ENCODE measurements at places on chromosomes 4 and X.
A peak's percentile ranks its signal among the peaks of the same experiment; 100 is the strongest.

- no peak for DNase-seq
Observed at GRCh38 chr4:113790478-113790877, 28.9 kb upstream of the CAMK2D start.

DNA sequence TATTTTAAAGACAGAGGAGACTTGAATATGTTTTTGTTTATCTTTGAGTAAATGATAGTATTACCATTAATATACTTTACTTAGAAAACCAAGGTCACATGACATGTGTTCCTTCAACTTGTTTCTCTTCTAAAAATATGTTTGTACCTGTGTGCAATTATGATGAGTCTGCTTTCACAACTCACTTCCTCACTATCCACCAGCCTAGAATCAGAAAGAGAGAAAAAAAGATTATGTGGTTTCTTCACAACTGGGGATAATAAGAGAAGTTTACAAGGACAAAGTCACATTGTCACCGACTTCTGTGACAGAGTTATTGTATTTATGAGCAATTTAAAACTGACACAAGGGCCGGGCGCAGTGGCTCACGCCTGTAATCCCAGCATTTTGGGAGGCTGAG, 1112.1 kb downstream of the RPA4 start:
- DNase-seq, result no peak

- DNase-seq, result no peak
Observed at GRCh38 chr4:153792618-153793247, 3.9 kb upstream of the SFRP2 start.

DNA sequence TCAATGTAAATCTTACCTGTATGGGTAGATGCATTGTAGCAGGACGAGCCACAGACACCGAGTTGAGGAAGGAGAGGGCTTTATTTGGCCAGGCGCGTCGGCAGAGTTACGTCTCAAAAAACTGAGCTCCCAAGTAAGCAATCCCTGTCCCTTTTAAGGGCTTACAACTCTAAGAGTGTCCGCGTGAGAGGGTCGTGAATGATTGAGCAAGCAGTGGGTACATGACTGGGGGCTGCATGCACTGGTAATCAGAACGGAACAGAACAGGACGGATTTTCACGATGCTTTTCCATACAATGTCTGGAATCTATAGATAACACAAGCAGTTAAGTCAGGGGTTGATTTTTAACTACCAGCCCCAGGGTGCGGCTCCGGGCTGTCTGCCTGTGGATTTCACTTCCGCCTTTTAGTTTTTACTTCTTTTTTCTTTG, 524.9 kb upstream of the HTR2C start:
- no peak for DNase-seq

DNA sequence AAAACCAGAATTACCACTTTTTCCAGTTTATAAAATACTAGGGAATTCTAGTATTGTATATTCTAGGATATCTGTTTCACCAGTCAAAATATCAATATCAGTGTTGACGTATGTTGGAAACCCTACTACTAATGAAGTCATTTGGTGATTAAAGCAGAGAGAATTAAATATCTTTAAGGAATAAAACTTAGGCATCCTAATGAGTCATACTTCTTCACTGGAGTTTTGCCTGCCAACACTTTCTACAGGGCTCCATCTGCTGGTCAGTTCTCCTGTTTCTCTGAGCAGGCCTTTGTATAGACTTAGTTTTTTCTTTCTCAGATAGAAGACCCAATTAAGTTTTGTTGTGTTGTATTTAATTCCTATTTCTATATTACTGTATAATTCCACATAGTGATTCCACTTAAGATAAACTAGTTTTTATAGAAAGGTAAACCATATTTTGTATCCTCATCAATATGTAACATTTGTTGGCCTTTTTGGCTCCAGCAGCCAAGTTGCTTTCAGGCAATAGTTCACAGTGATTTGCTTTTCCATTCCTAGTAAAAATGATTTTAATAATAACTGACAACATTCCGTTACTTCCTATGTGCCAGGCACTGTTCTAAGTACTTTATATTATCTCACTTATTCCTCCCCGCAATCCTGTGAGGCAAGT, 3.5 kb downstream of the AP1AR start:
- DNase-seq, result peak; percentile 28

DNA sequence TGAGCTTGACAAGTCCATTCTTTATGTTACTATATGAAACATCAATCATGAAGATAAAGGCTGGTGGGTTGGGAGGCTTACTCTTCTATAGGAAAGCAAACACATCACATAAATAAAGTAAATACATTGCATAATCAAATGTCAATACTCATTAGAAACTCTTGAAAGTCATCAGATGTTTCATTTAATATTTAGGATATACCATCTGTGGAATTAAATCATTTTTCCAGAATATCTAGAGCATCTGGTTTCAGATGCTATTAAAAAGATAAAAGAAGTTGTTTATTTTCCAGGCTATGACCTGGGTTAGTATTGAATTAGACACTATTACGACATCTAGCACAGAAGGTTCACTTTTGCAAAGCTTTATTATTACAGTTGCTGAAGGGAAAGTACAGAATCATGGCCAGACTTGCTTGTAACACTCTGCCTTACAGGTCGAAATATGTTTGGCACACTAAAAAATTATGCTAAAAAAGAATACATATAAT, 72.6 kb downstream of the METTL14 start:
- DNase-seq, result no peak

GRCh38 chr4:101643186-101643837, 147.2 kb upstream of the BANK1 start:
- no peak for DNase-seq

DNA sequence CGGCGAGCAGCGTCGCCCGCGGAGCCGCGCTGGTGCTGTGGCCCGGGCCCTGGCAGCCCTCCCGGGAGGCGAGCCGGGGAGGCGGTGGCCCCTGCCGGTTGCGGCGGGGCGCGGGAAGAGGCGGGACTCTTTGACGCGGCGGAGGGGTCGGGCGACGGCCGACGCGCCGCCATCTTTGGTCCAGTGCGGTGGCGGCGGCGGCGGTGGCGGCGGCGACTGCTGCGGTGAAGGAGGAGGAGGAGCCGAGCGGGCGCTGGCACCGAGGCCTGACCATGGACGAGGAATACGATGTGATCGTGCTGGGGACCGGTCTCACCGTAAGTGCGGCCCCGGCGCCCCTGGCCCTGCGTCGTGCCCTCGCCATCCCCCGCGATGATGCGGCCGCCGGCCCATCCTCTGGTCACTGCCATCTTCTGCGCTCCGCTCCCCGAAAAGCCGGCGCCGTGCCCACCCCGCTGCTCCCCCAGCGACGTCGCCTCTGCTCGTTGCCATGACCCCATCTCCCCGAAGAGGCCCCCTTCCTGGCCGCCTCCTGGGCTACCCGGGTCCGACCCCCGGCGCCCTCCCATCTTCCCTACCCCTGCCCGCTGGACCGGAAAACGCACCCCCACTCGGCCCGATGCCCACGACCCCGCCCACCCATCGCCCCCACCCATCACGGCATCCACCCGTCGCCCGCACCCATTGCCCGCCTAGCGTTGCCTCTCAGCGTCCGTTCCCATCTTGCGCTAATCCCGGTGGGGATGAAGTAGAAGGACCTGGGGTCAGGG, at the start of gene GDI1:
Gene GDI1 (plus strand): TSS at position 172 of the 770 bp plus-strand sequence. CDS start 101 bp downstream, at position 273.
- peak; percentile 41 for DNase-seq

DNA sequence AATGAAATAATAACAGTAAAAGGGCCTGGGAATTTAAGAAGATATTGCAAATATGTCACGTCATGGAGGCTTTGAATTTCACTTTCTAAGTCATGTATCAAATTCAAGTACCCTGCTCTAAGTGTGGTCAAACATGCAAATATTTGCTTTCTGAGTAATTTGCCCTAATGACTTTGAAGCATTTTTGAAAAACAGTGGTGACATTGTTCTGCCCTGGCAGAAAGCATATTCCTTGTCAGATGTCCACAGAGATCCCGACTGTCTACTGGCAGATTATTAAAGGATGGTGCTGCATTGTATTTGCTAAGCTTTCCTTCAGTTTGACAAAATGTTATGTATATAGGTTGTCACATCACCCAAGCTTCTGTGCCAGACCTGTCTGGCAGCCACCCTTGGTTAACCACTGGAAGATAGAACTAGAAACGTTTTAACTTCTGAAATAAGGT, 92.5 kb downstream of the ANK2 start:
- DNase-seq, result no peak

DNA sequence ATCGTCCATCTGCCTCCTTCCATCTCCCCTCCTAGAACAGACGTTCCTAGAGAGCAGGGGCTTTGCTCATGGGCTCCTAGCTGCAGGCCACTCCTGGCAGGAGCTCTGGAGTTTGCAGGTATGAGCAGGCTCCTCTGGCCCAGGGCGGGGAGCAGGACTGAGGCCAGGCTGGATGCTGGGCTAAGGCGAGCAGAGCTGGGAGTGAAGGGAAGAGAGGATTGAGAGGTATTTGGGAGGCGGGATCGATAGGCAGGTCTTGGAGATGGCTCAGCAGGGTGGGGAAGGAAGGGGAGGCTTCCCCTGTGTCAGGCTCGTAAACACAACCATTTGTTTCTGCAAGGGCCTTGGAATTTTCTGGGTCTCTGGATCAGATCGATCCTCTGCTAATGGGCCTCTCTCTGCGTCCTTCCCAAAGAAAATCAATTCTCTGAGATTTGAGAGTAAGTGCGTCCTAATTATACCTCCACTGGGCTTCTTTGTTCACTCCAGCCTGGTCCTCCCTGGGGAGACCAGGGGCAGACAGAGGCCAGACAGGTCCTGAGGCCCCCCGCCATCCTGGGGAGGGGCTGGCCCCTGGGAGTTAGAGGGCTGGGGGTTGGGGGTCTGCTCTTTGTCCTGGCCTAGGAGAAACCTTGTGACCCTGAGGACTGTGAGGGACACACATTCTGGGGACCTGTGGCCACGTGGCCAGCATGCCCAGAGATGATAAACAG, 94.8 kb upstream of the PSAPL1 start:
- no peak for DNase-seq

- no peak for DNase-seq
Observed at GRCh38 chr4:155305619-155306018, 71.1 kb downstream of the MAP9 start.

DNA sequence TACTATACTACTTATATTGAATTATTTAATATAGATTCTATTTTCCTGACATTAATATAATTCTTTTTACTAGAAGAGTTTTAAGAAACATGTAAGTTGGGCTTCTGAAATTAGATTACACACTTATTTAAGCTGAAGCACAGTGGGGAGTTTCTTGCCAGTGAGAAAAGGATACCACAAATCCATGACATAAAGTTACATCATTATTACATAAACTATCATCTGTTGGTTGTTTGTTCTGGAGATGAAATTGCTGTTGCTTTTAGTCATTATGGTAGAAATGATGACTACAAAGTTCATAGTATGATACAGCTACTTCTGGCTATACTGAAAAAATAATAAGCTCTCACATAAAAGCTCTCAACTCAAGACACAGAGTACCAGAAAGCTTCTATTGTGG, 880.4 kb downstream of the PCDH18 start:
- no peak for DNase-seq

GRCh38 chr4:6264225-6264540, 5.5 kb upstream of the WFS1 start:
- DNase-seq, result no peak

DNA sequence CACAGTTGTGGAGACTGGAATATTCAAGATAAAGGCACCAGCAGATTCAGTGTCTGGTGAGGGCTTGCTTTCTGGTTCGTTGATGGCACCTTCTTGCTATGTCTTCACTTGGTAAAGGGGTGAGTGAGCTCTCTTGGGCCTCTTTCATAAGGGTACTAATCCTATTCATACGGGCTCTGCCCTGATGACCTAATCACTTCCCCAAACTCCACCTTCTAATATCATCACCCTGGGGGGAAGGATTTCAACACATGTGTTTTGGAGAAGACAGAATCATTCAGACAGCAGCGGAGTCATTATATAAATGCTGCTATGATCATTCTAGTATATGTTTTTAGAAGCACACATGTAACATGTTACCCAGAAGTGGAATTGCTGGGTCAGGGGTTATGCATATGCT, 295.3 kb upstream of the CTSO start:
- no peak for DNase-seq

GRCh38 chr4:23934915-23935314, 45.1 kb upstream of the PPARGC1A start:
- DNase-seq, result no peak

GRCh38 chr4:5757536-5757935, 46.5 kb downstream of the EVC start:
- DNase-seq, result no peak

DNA sequence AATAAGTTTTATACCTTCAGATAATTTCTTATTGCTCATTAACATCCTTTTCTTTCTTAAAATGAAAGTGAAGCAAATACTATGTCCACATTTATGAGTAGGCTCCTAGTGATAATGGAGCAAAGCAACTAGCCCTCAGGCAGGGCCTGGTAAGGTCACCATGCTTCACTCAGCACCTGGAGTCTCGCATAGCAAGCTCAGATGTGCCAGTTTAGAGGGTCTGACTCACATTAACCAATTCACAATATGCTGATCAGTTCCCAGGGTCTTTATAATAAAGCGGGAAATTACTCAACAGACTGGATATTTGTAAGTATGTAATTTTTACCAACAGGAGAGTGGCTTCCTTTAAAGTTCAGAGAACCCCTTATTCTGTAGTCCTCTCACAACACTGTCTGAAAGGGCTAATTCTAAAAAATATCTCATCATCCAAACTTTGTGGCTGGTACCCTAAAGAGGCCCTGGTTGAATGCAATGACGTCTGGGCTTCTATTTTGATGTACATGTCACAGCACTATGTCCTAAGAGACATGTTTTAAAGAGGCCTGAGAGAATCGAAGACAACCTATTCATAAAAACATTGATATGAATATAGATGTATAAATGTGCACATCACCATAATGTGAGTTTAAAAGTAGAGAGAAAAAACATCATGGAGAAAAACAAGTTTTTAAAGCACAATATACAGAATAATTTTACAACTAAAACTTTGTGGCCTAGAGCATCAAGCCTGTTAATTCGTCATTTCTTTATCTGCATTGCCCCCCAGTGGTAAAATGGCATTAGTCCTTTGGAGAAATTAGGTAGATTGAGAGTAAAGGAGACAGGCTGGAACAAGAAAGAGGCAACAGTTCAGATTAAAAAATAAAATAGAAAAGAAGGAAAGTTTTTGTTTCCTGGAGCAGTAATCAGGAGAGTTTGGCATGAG, 44.3 kb downstream of the IL21 start:
- DNase-seq, result no peak

GRCh38 chr4:27515140-27515539, 654.5 kb downstream of the STIM2 start:
- DNase-seq, result no peak

DNA sequence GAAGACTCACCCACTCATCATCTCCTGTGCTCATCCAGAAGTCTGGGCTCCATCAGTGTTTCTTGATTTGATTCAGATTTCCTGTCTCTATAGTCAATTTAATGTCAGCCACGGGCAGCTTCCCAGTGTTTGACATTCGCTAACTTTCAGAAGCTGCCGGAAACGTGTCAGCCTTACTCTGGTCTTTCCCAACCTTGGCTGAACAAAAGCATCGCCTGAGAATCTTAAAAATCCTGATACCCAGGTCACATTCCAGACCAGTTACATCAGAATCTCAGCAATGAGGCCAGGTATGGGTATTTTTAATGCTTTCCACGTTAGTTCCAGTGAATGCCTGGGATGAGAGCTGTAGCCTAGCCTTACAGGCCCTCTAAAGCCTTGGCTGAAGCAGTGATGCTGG, 233.8 kb downstream of the FRMPD4 start:
- no peak for DNase-seq

Data from D721Med (cell line).